ENCODE measurements at places on chromosomes 2 and 18.

DNA sequence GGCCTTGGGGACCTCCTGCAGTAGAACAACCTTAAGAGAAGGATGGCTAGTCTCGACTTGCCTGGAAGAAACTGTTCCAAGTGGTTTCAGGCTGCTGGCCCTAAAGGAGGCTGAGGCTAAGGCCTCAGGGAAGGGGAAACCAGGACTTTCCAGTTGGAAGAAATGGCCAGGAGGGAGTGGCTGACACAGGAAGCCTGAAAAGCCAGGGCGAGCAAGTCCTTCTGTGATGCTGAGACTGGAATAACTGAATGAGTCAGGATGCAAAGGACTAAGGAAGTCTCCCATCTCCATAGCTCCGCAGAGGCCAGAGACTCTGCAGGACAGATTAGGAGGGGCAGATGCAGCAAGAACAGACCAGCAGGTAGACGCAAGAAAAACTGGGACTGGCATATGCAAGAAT, 7.4 kb downstream of the HTRA2 start:
- no peak for DNase-seq

- DNase-seq, result no peak
These were observed 990 bp upstream of the MGAT4A start for GRCh38 chr2:98731894-98732349.

GRCh38 chr18:80154293-80154692, 45.2 kb downstream of the ADNP2 start:
- no peak for DNase-seq

DNA sequence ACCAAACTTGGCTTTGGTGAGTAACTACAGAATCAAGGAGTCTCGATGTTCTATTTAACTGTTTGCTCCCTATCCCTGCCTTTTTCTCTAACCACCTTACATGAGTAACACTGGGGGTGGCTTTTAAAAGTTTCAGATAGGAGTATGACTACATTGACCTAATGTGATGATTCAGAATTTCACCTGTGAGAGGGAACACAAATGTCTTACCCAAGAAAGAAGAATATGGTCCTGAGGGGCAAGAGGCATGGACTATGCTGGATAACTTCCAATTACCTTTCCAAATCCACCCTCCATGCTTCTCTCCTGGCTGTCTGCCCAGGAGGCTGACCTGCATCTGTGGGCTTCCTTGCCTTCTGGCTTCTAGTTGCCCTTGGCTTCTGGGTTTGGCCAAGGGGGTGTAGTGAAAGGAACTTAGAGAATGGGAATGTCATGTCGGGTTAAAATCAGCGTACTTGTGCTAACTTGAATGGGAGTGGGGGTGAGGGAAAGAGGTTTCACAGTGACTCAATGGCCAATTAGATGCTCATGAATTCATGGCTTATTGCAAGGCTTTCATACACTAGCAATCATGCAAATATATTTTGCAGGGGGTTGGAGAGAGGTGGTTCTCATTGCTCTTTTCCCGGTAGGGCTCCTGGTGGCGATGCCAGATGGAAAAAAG, 5.3 kb upstream of the IL36G start:
- no peak for DNase-seq

DNA sequence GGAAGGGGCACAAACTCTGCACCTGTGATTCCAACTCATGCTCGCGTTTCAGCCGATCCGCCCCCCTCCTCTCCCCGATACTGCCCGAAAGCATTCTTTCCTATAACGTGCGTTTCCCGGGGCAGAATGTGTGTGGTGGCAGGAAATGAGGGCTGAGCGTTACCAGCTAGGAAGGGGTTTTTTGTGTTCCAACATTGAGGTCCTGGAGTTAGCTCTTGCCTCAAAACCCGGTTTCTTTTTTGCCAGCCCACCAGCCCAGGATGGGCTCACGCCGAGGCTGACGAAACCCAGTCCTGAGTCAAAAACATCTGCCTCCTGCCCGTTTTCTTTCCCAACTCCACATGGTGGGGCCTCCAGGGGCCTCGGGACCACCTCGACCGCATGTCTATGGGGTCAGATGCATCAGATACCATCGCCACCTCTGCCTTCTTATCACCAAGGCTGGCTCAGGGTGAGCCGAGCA, 113.7 kb upstream of the COPS8 start:
- no peak for DNase-seq

DNA sequence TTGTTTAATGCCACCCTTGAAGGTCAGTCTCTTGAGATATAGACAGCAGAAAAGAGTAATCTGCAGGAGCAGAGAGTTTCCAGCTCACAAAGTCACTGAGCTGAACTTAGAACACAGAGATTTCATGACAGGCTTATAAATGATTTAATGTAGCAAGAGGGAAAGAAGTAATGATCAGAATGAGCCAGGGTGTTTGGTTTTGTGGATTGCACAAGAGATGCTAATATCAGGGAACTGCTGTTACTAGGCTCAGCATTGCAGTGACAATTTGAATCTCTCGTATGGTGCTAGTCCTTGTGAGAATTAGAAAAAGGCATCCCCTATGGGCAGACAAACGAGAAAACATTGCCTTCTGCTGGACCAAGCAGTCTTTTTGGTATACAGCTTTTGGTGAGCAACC, 61.7 kb upstream of the ITGB6 start:
- DNase-seq, result no peak

GRCh38 chr2:64586883-64587481, 62.9 kb downstream of the AFTPH start:
- DNase-seq, result peak; percentile 48

GRCh38 chr2:67048314-67048713, 348.8 kb upstream of the ETAA1 start:
- no peak for DNase-seq

DNA sequence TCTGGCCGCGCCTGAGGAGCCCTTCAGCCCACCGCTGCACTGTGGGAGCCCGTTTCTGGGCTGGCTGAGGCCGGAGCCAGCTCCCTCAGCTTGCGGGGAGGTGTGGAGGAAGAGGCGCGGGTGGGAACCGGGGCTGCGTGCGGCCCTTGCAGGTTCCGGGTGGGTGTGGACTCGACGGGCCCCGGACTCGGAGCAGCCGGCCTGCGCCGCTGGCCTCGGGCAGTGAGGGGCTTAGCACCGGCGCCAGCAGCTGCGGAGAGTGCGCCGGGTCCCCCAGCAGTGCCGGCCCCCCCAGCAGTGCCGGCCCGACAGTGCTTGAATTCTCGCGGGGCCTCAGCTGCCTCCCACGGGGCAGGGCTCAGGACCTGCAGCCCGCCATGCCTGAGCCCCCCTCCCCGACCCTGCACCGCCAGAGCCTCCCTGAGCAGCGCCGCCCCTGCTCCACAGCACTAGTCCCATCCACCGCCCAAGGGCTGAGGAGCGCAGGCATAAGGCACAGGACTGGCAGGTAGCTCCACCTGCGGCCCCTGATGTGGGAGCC, 534.2 kb downstream of the ZNF804A start:
- DNase-seq, result no peak

- DNase-seq, result no peak
These were observed 276.0 kb downstream of the NCKAP5 start for GRCh38 chr2:133292259-133292658.

GRCh38 chr2:211822686-211823335, 715.8 kb downstream of the ERBB4 start:
- no peak for DNase-seq

DNA sequence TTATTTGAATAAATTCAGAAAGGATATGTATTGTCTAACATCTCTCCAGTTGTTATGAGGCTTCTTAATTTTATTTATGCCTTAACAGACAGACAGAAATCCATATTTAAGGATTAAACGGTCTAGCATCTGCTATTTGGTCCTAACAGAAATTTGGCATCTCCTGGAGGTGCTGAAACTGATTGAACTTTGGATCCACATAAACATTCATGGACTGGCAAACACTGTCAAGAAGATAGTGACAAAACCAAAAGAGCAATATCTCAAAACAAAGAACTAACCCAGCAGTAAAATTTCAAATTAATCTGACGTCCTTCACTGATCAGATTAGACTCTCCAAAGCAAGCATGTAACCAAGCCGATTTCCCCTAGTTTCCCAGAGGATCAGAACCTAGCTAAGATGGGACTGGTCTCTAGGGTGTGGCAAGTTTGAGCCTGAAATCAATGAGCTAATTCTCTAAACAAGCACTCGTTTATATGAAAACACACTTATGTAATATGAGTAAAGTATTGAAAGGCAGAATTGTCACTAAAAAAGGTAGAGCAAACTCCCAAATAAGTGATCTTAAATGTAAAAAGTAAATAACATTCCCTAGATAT, 139.5 kb downstream of the NOL4 start:
- no peak for DNase-seq

- no peak for DNase-seq
These were observed 615.6 kb downstream of the ERBB4 start for GRCh38 chr2:211923019-211923418.

GRCh38 chr2:239706367-239706766, 305.5 kb upstream of the HDAC4 start:
- DNase-seq, result no peak

DNA sequence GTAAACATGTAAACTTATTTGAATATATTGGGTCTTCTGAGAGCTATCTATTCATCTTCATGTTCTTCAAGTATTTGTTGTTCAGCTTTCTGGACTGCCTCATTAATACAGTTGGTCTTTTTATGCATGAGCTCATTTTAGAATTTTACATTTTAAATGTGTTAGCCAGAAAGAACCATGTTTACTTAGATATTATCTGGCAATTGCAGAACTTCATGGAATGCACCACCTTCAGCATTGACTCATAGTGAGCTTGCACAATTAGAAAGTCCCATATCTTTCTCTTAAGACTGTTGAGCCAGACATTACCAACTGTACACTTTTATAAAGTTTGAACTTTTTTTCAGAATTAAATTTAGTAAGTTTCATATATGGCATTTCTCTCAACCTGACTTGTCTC, 536.7 kb downstream of the RIT2 start:
- DNase-seq, result no peak

GRCh38 chr2:100321179-100321865, 979 bp downstream of the LONRF2 start:
- no peak for DNase-seq

DNA sequence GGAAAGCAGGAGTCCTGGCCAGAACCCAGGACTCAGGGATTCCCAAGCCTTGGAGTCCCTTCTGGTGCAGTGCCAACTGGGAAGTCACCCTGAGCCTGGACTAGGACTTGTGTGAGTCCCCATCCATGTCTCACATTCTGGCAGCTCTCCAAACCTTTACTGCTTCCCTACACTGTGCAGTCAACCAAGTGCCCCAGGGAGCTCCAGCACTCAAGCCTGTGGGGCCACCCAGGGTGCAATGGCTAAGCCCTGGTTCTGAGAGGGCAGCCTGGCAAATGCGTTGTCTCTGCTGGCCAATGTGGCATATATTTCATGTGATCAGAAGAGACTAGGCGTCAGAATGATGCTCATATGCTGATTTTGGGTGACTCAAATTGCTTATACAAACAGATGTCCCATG, 223.4 kb downstream of the SP3 start:
- DNase-seq, result no peak

DNA sequence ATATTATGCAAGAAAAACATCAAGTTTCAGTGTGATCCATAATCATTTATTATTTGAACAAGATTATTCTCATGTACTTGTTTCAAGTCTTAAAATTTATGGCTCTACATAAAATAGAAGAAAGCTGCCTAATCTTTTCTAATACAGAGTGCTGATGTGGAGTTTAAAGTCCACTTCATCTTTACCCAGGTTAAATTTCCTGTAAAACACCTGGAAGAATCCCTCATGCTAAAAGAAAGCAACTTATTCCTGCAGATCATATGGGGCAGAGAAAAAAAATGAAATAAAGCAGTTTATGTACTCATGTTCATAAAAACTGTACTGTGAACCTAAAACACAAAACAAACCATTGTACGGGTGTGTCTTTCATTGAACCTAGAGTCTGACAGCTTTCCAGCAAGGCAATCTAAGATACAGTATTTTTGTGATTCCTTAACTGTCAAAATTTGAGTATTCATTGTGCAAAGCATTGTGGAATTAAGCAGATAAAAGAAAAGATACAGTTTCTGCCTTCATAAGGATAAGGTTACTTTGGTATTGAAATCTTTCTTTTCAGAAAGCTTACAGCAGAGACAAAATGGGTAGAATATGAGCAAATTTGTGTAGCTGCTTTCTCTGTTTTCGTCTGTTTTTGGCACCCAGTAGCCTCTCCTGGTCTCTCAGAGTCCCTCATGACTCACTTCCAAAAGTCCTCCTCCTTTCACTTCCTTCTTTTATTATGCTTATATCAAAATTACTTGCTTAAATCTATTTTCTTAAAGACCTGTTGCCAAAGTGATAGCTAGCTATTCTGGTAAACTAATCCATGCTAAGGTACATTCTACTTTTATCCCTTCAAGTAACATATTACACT, 26.9 kb upstream of the GLS start:
- no peak for DNase-seq

GRCh38 chr2:204897561-204897960, 352.3 kb downstream of the PARD3B start:
- DNase-seq, result no peak

DNA sequence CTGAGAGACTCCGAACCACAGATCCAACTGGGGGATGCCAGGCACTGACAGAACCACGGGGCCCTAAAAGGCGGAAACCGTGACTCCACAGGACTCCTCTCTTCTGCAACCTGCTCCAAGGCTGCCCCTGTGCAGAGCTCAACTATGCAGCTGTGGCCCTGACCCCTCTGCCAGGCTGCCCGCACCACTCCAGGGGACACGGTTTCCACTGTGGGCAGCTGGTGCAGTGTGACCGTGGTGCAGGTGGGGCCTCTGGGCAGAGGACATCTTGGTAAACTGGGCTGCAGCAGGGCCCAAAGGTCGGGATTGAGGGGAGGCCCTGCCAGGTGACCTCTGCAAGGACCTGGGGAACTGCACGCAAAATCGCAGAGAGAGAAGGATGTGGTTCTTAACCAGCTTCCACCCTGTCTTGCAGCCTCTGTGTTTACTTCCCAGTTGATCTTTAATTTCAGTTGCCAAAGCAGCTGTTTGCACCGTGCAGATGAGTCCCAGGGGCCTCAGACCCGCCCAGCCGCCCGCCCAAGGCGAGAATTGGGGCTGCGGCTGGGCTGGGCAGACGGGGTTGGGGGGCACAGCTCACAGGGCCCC, 104.6 kb upstream of the CTDP1 start:
- DNase-seq, result no peak

DNA sequence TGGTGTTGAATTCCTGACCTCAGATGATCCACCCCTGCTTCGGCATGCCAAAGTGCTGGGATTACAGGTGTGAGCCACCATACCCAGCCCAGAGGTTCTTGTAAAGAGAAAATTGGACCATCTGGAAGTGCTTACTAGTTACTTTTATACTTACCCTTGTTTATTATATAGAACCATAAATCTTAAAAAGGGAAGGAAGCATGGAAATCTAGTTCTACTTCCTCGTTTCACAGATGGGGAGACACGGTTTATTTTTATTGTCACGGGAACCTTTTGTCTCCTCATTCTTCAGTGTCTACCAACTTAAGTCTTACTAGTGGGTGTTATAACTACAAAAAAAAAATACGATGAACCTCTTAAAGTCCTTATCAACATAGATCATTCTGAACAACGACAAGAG, 45.8 kb upstream of the PDK1 start:
- DNase-seq, result no peak

GRCh38 chr2:31877008-31877407, 133.8 kb downstream of the MEMO1 start:
- no peak for DNase-seq

DNA sequence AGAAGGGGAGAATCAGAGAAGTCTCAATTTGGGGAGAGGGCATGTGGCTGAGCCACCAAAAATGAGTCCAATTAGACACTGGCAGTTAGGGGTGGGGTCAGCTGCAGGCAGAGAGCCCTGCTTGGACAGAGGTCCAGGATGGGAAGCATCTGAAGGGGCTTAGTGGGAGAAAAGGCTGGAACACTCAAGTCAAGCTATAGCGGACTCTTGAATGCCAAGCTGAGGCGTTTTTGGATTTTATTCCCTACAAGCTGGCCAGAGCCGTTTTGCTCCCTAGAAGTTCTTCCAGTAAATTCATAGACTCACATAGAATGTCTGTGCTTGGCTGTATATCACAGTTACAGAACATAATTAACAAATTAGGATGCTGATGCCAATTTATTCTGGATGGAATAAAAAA, 172.8 kb downstream of the ACOXL start:
- DNase-seq, result no peak

Data from fibroblast of gingiva (primary cell).